ENCODE measurements at places on chromosomes 3 and 15.

DNA sequence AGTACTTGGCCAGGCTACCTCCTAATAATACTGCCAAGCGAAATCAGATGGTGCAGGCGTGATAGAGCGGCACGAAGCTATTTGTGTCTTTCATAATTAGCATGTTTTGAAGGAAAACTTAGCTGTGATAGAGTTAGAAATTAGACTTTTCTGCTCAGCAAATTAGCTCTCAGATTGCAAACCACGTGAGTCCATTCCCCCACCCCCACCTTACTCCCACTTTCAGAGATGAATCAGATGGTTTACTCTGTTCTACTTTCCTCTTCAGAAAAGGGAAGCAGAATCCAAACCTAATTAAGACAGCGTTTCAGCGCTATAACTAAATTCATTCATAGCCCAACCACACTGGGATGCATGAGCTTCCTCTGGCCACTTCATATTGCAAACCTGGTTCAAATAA is 214.6 kb downstream of the SLCO3A1 start:
- DNase-seq, result no peak

DNA sequence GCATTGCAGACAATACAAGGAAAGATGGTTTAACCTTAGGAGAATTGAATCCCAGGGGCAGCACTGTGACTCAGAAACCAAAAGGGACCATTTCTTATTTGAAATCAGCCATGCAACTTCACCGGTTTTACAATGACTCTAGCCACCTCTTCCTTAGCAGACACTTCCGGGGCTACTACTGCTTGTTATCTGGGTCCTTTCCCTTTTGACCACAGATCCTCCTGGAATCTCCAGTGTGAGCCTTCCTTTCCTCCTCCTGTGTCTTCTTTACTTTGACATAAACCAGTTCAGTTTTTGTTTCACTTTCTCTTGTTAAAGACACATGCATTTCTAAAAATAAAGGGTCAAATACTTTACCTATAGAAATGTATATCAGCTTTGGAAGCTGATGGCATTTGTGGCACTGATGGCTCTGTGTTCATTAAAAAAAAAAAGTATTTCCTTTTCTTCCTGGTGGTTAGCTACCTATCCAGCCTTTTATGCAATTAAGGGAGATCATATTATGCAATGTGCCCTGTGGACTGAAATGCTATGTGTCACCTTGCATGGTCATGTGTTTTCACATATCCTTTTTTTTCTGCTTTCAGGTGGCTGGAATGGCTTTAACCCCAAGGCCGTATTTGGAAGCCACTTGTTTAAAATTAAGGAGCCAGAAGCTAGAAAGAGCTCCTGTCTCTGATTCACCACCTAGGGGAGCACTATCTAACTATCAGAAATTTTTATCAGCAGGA is 296.2 kb downstream of the CHL1 start:
- no peak for DNase-seq

DNA sequence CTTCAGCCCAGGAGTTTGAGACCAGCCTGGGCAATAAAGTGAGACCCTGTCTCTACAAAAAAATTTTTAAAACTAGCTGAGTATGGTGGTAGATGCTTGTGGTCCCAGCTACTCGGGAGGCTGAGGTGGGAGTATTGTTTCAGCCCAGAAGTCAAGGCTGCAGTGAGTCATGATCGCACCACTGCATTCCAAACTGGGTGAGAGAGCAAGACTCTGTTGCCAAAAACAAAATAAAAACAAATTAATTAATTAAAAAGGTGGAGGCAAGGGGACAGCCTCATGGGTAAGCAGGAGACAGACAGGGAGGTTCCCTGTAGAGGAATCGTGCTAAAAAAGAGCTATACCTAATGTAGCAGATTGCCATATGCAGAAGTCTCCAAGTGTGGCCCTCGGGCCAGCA is 12.6 kb downstream of the HAPLN3 start:
- DNase-seq, result no peak

GRCh38 chr3:124397088-124397487 is 333.2 kb upstream of the UMPS start:
- no peak for DNase-seq
